ENCODE measurements at places on chromosomes 1 and 21.
A peak's percentile ranks its signal among the peaks of the same experiment; 100 is the strongest.

DNA sequence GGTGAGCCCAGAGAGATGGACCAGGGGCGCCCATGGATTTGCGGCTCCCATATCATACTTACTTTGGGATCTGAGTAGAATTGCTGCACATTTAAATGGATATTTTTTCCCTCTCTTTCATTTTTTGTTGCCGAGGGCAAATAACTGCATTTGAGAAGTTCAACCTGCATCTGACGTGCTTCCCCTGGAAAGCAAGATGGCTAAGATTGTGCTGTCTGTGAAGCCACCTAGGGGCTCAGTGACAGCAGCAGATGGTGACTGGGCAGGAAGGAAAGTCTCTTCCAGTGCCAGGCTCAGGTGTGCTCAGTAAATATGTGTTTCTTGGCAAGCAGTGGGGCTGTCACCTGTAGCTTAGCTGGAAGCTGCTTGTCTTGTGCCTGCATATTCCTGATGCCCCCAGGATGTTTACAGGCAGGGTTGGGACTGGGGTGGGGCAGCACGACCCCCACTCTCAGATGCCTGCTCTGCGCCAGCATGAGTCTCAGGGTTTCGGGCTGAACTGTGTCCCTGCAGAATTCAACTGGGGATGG, 59.8 kb upstream of the ETV3 start:
- no peak for DNase-seq

- DNase-seq, result no peak
These were observed 179.0 kb downstream of the PTPRU start for GRCh38 chr1:29415156-29415830.

DNA sequence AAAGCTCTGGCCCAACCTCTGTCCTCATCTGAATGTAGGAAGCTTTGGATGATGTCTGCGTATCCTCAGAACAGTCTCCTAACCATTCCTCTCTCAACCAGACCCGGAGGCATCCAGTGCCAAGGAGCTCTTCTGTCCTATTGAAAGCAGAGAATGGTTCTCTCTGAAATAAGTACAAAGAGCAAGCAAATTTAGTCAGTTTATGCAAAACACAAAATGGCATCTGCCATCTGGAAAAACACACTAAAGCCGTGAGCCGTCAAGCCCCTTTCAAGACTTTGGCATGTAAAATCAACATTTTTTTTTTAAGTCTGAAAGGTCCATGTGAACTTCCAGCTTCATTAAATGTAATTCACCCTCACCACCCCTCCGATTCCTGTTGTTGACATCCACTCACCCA, 21.7 kb upstream of the PROX1 start:
- DNase-seq, result no peak

- DNase-seq, result peak; percentile 82
These were observed 29.2 kb upstream of the HHAT start for GRCh38 chr1:210299501-210299900.

DNA sequence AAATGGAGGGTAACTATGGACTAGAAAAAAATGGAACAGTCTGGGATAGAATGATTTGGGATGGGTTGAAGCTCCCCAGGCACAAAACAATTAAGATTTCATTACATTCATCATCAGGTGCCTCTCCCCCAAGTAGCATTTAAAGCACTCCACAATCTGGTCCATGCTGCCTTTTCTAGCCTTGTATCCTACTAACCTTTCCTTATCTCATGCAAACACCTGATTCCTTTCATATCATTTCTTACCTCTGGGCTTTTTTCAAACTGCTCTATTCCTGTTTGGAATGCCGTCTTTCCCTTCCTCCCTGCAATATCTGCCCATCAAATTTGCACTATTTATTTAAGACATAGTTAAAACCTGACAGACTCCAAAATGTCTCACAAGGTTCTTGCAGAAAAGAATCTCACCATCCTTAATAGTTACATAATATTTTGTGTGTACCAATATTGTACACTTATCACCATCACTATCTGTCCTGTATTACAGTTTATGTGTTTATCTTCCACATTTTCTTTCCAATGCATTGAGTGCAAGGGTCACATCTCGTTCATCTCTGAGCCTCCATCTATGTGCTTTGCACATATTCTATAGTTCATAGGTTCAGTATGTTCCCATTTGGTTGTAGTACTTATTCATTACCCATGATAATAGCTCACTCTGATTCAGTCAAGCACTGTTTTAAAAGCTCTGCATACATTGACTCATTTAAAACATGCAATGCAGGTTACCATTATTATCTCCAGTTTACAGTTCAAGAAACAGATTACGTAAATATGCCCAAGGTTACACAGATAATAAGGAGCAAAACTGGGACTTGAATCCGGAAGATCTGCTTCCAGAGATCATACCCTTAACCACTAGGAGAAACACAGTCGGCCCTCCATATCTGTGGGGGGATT, 16.1 kb upstream of the SHCBP1L start:
- no peak for DNase-seq

- no peak for DNase-seq
These were observed 39.2 kb upstream of the POU3F1 start for GRCh38 chr1:38085666-38086330.

DNA sequence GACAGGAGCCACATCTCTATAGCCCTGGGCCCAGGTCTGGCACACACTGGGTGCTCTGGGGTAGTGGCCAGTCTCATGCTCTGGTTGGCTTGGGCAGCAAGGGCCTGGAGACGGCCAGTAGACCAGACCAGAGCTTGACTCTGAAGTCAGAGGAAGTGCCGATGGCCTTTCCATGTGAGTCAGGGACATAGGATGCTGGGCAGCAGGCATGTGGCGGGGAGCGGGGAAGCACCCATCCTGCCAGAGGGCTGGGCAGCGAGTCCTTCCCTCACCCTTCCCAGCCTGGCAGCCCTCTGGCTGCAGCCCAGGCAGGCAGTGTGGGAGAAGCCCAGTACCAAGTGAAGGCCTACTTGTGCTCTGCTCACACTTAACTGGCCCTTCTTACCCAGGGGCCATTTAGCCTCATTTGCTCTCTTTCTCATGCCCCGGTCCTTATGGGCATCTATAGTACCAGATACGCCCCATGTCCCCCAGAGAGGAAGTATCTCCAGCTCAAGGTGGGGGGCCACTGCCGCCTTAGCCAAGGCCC, 3.3 kb downstream of the GPR153 start:
- no peak for DNase-seq

DNA sequence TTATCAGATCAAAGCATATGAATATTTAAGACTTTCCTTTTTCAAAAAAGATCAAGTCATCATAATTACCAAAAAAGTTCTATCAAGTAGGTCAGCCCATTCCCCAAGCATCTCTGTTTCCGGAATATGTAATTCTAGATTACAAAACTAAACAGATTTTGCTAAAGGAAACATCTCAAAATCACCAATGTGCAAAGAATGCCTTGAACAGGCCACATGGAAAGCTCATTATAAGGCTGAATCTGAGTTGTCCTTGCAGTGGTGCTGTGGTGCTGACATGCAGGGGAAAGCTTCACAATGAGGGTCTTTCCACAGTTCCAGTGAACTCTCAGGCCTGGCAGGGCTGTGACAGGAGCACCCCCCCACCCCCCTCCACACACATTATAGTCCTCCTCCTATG, 240.9 kb downstream of the OMA1 start:
- no peak for DNase-seq

- DNase-seq, result no peak
These were observed 1.8 kb downstream of the PLPP3 start for GRCh38 chr1:56577406-56578137.

DNA sequence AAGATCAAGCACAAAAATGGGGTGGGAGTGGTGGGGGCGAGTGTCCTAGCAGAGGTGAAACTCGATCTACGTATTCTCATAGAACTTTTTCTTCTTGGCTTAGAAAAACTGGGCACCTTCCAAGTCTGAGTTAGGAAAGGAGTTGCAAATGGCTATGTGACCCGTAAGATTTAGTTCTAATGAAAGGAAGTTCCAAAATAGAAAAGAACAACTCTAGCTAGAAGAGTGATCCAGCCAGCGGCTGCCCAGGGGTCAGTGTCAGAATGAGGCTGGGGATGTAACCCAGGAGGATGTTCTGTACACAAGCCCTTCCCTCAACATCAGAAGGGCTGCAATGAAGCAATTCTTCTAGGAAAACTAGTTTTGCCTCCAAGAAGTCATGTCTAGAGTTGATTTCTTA, 5.2 kb downstream of the MTARC1 start:
- DNase-seq, result peak; percentile 84

DNA sequence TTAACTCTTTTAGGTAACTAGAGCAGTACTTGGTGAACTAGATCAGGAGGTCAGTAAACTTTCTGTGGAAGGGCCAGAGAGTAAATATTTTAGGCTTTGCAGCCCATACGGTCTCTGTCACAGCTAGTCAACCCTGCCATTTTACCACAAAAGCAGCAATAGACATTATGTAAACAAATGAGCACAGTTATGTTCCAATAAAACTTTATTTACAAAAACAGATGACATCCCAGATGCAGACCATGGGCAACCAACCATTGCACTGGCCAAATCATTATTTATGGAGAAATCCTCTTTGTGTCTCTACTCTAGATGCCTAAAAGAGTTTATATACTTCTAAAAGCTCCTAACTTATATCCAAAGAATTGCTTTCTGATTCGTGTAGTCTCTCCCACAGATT, 192.4 kb downstream of the HS2ST1 start:
- no peak for DNase-seq

GRCh38 chr1:21665711-21666575, 3.2 kb downstream of the RAP1GAP start:
- DNase-seq, result no peak

- DNase-seq, result no peak
These were observed 165.0 kb upstream of the EDN2 start for GRCh38 chr1:41649396-41650027.

GRCh38 chr1:226736001-226736907, 2.8 kb downstream of the ITPKB start:
- DNase-seq, result no peak

DNA sequence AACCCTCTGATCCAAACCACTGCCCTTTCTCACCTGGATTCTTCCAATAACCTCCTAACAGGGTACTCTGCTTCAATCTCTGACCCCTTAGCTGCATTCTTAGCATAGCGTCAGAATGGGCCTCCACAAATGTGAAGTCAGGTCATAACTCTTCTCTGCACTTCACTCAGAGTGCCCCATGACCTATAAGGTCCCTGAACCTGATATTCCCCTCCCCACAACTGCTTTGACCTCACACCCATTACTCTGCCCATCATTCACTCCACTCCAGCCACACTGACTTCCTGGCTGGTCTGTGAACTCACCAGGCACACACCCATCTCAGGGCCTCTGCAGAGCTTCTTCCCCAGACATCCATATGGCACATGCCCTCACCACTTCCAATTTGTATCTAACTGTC, 141.9 kb downstream of the ZNF281 start:
- DNase-seq, result no peak

DNA sequence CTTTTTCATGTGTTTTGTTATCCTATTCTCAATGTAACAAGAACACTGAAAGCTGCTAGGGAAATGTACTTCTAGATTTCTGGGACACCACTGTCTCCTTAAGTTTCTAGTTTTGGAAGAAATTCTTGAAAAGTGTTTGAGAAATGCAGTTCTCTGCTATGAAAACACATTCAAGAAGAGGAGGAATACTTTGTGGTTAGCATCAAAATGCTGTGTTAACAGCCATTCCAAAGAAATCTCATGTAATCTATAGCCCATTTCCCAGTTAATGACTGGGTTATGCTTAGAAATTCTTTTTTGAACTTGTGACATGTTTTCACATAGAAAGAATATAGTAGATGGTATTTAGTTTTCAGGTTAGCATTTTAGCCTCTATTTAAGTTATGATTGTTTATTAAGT, 6.0 kb downstream of the RAVER2 start:
- no peak for DNase-seq

GRCh38 chr1:42259059-42259738, 75.8 kb downstream of the FOXJ3 start:
- no peak for DNase-seq

GRCh38 chr1:31788825-31789256, 24.7 kb upstream of the ADGRB2 start:
- no peak for DNase-seq

DNA sequence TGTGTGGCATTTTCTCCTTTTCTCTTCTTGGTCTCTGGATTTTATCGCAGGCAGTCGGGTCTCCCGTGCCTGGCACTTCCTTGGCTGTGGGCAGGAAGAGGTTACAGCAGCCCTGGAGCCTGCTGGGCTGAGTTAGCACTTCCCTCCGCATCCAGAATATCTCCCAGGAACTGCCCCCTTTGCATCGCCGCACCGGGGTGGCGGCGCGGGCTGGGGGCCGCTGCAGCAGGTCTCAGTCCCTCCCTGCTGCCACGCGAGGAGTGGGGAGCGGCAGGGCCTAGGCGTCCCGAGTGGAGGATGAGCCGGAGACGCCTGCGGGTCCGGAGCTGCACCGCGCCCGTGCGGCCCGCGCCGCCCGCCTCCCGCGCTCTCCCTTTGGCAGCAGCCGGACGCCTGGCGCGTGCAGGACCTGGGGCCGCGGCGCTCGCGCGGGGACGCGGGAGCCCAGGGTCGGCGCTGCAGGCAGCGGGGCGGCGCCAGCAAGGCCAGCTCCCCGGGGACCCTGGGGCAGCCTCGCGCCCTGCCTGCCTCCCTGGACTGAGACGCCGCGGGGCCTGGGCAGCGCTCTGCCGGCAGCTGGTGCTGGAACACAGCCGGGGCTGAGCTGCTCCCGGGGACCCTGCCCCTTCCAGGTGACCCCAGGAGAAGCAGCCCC, 192.8 kb downstream of the PRDM2 start:
- no peak for DNase-seq

DNA sequence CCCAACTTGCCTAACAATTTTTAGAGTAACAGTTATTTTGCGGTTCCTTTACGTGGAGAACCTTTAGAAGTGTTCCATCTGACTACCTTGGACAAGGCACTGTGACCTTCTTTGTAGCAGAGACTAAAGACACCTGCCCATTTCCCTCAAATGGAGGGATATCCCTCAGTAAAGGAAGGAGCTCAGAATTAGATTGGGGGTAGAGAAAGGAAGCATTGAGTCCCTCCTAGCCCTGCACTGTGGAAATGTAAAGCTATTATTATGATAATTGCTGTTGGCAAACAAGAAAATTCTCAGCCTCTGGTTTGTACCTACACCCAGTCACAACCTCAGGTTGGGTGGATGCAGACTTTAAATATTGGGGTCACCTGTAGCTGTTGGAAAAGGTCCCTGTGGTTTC, 72.6 kb upstream of the MACF1 start:
- DNase-seq, result no peak

DNA sequence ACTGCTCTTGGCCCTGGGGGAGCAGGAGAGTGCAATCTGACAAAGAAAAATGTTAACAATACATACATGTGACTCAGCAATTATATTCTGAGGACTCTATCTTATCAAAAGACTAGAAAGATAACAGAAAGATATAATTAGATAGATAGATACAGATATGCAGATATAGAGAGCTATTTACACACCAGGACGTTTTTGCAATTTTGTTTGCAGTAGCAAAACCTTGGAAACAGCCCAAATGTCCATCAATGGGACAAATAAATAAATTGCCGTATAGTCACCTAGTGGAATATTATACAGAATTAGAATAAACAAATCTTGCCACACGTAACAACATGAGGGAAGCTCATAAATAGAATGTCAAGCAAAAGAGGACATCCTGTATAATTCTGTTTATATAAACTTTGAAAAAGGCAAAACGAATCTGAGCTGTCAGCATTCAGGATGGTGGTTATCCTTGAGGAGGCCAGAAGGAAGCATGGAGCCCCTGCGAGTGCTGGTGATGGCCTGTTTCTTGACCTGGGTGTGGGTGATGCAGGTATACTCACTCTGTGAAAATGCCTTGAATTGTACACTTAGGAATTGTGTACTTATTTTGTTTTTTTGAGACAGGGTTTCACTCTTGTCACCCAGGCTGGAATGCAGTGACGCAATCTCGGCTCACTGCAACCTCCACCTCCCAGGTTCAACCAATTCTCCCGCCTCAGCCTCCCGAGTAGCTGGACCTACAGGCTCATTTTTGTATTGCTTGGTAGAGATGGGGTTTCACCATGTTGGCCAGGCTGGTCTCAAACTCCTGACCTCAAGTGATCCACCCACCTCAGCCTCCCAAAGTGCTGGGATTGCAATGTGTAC, 12.8 kb upstream of the TRIM63 start:
- no peak for DNase-seq
